ENCODE measurements at places on chromosomes 11 and 22. TPM values are rescaled to one million over a fixed set of nuclear protein-coding genes. Genes with fewer than 3 reads are reported as not detected.

The KRTAP5-2 gene
- total RNA-seq, result not detected

The OR2AG2 gene
- total RNA-seq, result 0.14 TPM

The SLC7A4 gene
- 4.1 TPM for total RNA-seq

The EXT2 gene
- 82.9 TPM for total RNA-seq

The DEFB131B gene
- total RNA-seq, result not detected

GRCh38 chr11:77079666-77080065, 12.9 kb downstream of the CAPN5 start:
- no peak for DNase-seq

DNA sequence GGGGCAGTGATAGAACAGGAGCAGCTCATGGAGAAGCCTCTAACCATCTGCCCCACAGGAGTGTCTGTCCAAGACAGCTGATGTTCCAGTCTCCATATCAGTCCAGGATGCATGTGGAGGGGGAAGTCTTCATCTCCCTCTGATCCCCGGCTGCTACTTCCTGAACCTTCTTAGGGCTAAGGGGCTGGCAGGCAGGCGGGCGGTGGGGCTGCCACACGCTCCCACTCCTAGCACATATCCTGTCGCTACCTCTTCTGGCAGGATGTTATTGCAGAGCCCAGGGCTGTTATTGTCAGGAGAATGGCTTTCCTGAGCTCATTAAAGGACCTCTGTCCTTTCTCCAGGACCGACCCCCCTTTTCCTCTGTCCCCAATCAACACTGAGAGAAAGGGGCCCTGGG, 25.4 kb downstream of the LRRC55 start:
- DNase-seq, result no peak

DNA sequence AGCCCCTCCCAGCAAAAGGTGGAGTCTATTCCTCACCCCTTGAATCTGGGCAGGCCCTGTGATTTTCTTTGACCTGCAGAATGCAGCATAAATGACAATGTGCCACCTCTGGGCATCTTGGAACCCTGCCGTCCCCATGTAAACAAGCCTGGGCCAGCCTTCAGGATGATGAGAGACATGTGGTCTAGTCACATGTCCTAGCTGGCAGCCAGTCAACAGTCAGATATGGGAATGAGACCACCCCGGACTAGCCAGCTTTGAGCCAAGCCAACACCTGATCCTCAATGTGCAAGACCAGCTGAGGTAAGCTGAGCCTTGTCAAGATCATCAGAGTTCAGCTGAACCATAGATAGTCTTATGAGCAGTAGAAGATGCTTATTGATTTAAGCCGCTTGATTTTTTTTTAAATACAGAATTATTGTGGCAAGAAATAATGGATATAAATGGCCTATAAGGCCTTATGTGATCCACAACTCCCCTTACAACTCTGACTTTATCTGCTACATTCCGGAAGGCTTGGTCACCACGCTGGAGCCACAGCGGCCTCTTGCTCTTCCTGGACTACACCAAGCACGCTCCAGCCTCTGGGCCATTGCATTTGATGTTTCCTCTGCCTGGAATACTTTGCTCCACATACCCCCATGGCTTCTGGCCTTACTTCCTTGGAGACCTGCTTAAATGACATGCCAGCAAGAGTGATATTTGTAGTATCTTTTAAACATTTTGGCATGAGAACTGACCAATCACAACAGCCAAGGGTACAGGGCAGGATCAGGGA, 225.9 kb upstream of the SESN3 start:
- no peak for DNase-seq

GRCh38 chr11:79054636-79055035, 386.2 kb downstream of the TENM4 start:
- DNase-seq, result no peak

DNA sequence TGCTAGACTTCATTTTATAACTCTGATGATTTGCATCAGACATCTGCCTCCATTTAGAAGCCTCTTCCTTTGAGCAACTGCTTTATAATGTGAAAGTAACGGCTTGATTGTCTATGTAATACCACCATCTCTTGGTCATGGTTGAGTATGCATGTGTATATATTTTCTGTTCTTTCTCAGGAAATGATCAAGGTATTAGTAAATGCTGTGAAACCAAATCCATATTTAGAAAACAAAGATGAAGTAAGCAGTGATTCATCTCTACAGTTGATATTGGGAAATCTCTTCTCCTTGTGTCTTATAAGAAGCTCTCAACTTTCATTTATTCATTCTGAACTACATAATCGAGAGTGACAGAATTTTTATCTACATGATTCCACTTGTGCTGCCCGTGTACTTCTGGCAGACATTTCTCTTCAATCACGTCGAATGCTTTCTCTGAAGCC, 104.6 kb upstream of the ANO3 start:
- no peak for DNase-seq

DNA sequence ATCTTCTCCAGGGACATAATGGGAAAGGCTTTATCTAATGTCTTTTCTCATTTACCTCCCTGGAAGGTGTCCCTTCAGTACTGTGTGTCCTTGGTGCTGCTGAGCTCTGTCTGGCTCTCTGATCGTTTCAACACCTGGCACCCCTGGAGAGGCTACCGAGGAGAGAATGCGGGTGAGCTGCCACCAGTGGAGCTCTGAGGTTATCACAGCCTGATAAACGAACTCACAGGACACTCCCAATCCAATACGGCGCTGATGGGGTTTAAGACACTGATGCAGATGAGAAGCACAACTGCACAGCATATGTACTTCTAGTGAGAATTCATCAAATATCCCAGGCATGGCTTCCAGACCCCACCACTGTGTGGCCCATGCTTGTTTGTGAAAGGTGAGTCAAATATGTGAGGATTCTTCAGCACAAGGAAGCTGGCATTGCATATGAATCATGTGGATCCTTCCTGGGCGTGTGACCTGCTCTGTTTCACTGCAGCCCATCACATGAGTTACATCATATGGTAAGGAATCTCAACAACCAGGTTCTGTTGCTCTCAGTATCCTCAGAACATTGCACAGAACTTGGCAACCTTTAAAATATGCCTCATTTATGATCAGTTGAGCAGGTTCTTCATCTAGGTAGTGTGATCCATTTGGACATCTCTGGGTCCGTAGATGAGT, 34.8 kb upstream of the VWA5A start:
- DNase-seq, result no peak

GRCh38 chr22:40216041-40216756, 38.5 kb downstream of the TNRC6B start:
- peak; percentile 28 for DNase-seq

GRCh38 chr11:134503100-134503499, 91.1 kb upstream of the B3GAT1 start:
- no peak for DNase-seq

DNA sequence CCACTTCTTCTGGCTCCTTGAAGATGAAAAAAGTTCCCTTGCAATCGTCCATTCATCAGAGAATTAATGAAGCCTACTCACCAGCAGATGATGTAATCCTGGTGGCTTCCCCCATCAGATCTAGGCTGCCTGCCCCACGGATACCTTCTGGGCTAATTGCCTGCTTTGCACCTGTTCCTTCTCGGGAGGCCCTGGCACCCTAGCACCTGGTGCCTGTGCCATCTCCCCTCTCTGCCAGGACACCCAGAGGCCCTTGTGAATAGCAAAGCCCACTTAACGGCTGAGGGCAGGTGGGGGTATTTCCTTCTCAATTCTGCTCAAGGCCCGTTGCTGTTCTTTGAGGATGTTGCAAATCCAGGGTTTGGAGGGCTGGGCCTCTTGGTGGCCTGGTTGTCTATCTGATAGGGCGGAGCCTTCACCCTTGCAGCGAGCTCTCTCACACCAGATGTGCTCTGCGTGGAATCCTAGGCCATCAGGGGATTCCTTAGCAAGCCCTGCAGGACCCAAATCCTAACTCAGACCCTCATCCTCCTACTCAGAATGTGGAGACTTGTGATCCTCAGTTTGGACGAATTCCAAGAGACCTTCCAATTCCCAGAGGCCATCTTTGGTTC, at the start of gene LMO2:
LMO2 (minus strand) TSS at position 363 of the 614 bp plus-strand sequence. CDS start 22,360 bp downstream, outside the sequence.
- DNase-seq, result no peak

GRCh38 chr11:119847853-119848252, 118.9 kb upstream of the NECTIN1 start:
- DNase-seq, result no peak

DNA sequence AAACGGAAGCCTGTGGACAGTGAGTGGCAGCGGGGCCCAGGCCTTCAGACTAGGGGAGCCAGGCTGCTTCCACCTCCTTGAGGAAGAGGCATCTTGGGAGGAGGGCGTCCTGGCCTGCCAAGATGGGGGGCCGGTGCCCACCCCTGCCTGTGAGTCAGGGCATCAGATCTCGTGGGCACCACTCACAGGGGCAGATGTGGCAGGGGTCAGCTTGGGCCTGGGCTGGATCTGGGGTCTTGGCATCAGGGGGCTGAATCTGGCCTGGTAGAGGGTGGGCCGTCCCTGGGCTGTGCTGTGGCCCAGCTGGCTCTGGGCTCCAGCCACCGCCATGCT, 24.1 kb upstream of the TH start:
- DNase-seq, result no peak

- DNase-seq, result no peak
Observed at GRCh38 chr11:120384476-120384875, 48.3 kb downstream of the ARHGEF12 start.

DNA sequence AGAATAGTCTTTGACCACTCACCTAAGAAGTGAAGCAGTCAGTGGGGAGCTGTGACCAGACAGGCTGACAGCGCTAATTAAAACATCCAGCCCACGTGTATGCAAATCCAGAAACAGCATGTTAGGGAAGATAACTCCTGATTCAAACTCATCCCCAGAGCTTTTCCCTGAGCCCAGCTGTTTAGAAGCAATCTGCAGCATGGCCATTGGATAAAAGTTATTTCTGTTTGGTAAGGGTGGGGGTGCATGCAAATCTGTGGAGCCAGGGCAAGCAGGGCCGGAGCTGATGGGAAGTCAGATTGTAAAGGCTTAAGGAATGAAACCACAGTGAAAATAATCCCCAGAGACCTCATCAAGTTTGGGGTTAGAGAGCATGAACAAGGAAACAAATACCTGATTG, 247.9 kb upstream of the KIRREL3 start:
- DNase-seq, result no peak

GRCh38 chr11:114399490-114400215, 658 bp downstream of the C11orf71 start:
- no peak for DNase-seq

- DNase-seq, result peak; percentile 76
Observed at GRCh38 chr11:61791737-61792309, 576 bp downstream of the TMEM258 start.

GRCh38 chr22:32097018-32097417, 54.0 kb downstream of the SLC5A1 start:
- DNase-seq, result no peak

DNA sequence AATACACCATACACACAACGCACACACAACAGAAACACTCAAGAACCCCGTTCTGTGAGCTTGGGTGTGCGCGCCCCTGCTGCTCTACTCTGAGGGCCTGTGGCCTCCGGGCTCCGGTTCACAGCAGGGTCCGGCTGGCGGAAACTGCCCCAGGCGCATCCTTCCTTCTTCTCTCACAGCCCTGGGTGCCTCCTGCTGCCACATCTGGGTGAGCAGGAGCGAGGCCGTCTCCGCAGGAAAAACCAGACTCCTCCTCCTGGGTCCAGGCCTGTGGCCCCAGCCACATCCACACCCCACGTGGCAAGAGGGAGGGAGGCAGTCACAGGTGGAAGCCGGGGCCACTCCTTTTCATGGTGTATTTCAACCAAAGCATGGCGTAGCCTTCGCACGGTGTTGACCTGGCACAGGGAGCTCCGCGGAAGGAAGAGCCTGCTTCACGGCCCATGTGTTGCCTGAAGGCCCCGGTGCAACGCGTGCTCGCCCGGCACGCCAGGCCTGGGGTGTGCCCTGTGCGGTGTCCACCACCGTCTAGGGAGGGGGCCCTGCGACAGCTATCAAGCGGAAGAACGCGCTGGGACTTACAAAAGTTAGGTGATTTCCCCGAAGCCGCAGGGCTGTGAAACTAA, 1502.7 kb downstream of the TBC1D22A start:
- DNase-seq, result no peak

DNA sequence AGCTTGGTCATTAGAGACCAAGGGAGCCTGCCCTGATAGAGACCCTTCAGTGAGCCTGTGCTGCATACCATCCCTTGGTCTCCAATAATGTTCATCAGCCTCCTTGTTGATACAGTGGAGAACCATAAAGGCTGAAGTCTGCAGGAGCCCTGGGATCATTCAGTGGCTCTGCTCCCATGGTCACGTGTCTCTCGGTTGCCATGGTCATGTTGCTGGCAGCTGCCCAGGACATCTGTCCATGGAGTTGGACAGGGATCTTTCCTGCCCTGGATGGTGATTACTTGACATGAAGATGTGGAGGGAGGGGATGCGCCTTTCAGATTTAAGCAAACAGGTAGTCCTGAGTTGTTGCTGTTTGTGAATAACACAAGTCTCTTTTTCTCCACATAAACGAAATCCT, 38.2 kb downstream of the CYB5R2 start:
- no peak for DNase-seq

DNA sequence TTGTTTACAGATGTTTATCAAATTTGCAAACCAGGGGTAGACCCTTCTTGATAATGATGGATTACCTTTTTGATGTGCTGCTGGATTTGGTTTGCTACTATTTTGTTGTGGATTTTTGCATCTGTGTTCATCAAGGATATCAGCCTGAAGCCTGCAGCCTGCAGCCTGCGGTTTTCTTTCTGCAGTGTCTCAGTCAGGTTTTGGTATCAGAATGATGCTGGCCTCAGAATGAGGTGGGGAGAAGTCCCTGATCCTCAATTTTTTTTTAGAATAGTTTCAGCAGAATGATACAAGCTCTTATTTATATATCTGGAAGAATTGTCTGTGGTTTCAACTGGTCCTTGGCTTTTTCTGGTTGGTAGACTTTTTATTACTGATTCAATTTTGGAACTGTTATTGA, 19.7 kb upstream of the RAB38 start:
- no peak for DNase-seq
